ENCODE measurements at places on chromosomes 13 and 19.

GRCh38 chr13:96214824-96215445, 125.0 kb downstream of the HS6ST3 start:
- peak; percentile 52 for DNase-seq

DNA sequence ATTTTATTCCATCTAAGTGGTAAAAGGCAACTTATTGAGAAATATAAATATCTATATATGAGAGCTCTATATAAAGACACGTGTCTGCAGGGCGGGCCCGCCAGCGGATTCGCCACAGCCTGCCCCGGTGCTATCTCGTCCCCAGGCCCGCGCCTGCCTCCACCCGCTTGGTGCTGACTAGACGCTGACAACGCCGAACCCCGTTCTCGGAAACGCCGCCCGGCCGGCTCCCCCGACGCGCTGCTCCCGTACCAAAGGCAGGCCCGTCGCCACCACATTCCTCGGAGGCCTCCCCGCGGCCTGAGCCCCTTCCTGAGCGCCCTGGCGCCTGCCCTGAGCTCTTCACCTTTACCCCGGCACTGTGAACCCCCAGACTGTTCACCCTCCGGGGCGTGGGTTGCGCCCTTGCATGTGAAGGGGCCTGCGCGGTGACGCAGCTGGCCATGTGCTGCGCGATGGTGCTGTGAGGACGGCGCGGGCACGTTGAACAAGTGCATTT, 6.0 kb downstream of the PLEKHJ1 start:
- DNase-seq = no peak

DNA sequence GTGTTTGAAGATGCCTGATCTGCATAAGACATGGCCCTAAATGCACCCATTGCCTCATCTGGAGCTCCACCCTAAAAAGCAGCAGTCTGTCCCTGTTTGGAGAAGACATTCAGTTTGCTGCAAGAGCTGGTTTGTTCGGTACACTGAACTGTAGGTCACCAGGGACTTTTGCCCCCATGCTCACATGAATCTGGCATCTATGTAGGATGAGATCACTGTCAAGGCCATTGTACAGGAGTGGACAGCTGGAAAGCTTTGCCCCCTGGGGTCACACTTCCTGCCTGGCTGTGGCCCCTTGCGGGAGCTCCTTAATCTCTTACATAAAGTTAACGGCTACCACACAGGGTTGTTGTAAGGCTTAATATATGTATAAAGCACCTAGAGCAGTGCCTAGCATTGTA, 73.0 kb downstream of the IPO5 start:
- DNase-seq = peak; percentile 53

DNA sequence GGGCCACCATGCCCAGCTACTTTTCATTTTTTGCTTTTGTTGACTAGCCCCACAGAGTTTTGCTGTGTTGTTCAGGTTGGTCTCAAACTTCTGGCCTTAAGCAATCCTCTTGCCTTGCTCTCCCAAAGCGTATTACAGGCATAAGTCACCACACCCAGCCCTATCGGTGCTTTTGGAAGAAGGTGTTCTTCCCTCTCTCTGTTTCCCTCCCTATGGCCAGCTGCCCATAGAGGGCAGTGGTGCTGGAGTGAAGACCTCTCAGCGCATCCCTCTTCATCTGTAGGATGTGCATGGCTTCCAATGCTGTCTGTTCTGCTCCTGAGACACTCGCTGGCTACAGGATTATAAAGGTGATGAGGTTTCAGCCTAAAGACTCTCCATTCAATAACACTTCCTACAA, 1.3 kb upstream of the CD22 start:
- DNase-seq = peak; percentile 58

DNA sequence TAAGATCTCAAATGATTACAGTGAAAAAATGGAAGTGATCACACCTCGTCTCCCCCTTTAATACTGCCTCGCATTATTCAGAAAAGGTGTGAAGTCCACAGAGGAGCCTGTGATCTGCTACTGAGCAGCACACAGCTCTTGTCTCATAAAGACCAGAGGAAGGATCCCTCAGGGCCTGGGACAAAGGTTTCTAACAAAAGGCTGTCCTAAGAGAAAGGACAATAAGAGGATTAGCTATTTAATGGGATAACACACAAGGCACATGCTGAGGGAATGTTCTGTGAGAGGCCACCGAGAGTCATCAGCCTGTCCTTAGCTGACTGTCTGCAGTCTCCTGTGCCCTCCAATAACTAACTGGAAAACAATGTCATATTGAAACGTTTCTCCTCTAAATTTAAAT, 26.7 kb downstream of the EBPL start:
- DNase-seq = peak; percentile 83

GRCh38 chr13:52850396-52851136, 2.1 kb upstream of the PCDH8 start:
- peak; percentile 95 for DNase-seq

GRCh38 chr13:44416301-44416700, 42.7 kb downstream of the SERP2 start:
- DNase-seq = peak; percentile 53

- DNase-seq = no peak
These were observed 1254.2 kb upstream of the SLC10A2 start for GRCh38 chr13:104320446-104320845.

GRCh38 chr13:76086729-76087128, 450.6 kb downstream of the LMO7 start:
- DNase-seq = peak; percentile 11

DNA sequence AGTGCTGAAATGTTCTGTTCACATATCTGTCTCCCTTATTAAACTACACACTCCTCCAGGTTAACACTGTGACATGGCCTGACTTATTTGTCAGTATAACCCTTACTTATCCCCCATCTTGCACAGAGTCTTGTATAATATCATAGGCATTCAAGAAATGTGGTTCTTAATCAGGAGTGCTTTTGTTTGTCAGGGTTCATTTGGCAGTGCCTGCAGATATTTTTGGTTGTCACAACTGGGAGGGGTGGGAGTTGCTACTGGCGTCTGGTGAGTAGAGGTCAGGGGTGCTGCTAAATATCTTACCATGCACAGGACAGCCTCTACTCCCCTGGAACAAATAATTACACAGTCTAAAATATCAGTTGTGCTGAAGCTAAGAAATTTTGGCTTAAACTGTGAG, 20.4 kb upstream of the OBI1 start:
- no peak for DNase-seq

DNA sequence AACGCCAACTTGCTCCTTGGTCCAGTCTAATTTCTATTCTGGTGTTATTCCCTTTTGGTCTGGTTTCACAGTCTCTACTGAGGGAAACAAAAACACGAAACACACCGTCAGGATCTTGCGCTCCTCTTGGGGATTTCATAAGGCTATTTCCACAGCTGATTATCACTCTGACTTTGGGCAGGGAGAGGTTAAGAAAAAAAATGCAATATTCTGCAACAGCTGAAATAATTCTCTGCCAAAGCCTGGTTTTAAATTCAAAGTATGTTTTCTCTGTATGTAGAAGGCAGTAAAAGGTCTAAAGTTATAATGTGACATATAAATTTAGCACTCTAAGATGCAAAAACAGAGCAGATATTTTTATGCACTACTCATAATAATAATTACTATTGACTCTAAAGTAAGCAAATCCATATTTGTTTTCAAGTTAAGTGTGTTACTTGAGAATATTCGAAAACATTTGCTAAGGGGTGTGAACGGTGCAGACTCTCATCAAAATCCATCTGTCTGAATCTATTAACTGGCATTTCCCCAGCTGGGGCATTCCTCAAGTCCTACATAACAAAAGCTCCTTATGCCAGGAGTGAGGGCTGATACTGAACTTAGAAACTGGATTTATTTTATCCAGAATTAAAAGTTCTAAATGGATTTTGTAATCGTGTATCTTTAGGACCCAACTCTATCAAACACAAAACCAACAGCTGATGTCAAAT, 38.4 kb upstream of the STARD13 start:
- DNase-seq = no peak

- DNase-seq = no peak
These were observed 268.8 kb upstream of the PCDH9 start for GRCh38 chr13:67498948-67499347.

GRCh38 chr19:32241306-32241705, 104.1 kb upstream of the ZNF507 start:
- DNase-seq = no peak

- no peak for DNase-seq
These were observed 17.5 kb downstream of the FCGBP start for GRCh38 chr19:39916851-39917396.

GRCh38 chr13:98415326-98416070, 161.4 kb downstream of the STK24 start:
- DNase-seq = no peak

DNA sequence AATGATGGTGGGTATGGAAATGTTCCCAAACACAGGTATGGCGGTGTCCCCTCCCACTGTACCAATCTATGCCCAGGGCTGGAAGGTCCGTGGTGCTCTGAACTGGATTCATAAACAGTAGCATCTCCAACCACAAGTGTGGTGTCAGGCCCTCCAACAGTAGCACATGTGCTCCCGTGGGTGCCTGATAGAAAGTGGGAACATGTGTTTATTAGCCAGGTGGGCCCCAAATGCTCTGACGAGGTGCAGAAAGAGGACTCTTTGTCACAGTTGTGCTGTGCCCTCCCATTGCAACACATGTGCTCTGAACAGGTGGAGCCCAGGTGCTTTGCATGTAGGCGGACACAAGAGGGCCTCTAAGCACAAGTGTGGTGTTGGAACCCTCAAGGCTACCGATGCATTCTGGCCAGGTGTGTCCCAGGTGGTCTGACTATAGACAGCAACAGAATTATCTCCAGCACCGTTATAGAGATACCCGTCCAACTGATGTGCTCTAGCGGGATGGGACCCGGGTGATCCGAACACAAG, 75.4 kb upstream of the ZNF30 start:
- DNase-seq = peak; percentile 58

DNA sequence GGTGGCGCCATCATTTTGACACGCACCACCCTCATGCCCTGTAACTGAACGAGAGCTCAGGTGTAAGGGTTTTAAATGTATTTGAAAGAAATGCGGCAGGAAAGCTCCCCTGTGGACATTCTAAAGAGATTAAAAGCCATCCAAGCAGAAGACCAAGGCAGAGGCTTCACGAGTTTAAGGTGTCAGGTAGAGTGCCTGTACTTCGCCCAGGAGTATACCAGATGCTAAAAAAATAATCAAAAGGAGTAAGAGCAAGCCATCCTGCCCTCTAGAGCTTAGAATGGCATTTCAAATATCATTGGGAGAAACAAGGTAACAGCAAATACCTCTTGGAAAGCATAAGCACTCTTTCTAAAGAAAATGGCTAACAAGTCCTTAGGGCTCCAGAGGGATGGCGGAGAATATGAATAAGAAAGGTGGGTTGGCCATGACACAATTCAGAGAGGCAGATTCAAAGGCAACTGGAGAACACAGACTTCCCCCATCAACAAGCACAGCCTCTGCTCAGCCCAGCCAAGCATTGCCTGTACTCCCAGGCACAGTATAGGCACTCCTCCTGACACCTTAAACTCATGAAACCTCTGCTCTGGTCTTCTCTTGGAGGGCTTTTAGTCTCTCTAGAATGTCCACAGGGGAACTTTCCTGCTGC, 447.6 kb downstream of the SUCLA2 start:
- peak; percentile 21 for DNase-seq

- no peak for DNase-seq
These were observed 49.5 kb upstream of the TPM4 start for GRCh38 chr19:16026756-16027155.

GRCh38 chr19:17765069-17765618, 13.9 kb downstream of the FCHO1 start:
- no peak for DNase-seq

GRCh38 chr19:10685210-10685609, 16.0 kb upstream of the QTRT1 start:
- no peak for DNase-seq
